ENCODE measurements at places on chromosomes 12 and 14. TPM values are rescaled to one million over a fixed set of nuclear protein-coding genes. Genes with fewer than 3 reads are reported as not detected.

DNA sequence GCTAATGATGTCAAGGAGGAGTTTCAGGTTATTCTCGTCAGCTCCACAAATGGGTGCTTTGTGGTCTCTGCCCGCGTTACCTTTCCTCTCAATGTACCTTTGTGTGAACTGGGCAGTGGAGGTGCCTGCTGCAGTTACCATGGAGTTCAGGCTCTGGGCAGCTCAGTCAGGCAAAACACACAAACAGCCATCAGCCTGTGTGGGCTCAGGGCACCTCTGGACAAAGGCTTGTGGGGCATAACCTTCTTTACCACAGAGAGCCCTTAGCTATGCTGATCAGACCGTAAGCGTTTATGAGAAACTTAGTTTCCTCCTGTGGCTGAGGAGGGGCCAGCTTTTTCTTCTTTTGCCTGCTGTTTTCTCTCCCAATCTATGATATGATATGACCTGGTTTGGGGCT is 16.7 kb upstream of the PAPLN start:
- no peak for DNase-seq

DNA sequence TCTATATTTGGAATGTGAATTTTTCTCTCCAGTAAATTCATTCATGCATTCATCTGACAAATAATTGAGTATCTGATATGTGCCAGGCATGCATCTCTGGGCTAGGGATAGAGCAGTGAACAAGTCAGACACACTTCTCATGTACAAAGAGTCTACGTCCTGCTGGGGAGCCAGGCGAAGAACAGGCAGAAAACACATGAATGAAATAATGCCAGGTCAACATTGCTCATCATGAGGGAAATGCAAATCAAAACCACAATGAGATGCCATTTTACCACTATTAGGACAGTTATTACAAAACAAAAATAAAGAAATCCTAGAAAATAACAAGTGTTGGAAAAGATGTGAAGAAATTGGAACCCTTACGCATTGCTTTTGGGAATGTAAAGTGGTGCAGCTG is 90.3 kb downstream of the PAX9 start:
- DNase-seq, result no peak

The PTHLH gene
- polyA plus RNA-seq, result 2.2 TPM

DNA sequence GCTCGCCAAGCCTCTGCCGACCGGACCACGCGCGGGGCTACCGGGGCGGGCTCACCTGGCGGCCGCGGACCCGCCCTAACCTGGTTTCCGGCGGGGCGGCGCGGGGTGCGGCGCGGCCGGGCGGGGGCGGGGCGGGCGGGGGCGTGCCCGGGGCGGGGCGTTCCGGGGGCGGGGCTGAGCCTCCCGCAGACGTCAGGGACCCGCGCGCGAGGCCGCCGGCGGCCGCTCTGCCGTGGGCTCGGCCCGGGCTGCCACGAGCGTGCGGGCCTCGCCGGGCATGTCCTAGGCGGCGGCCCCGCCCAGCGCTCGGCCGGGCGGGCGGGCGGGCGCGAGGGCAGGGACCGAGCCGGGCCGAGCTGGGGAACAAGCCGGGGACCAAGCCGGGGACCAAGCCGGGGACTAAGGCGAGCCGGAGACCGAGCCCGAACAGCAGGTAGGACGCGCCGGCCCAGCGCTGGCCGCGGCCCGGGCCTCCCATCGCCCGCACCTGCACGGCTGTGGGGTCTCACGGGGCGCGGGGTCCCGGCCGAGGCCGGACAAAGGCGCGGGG is at the start of gene CEP170B:
CEP170B (plus strand) TSS at position 188 of the 550 bp plus-strand sequence. CDS start 3,183 bp downstream, outside the sequence.
- no peak for DNase-seq

The TSPAN31 gene
- polyA plus RNA-seq, result 68.8 TPM

GRCh38 chr12:112008918-112009317 is 4.0 kb downstream of the TMEM116 start:
- DNase-seq, result no peak

The DGKA gene
- polyA plus RNA-seq, result 44.8 TPM
